ENCODE measurements at places on chromosomes 4 and X. TPM values are rescaled to one million over a fixed set of nuclear protein-coding genes. Genes with fewer than 3 reads are reported as not detected.

Gene ALB
- total RNA-seq = 7.5 TPM

Gene ZMAT1
- 22.8 TPM for total RNA-seq

Gene HGFAC
- 8.8 TPM for total RNA-seq

Gene CYBB
- total RNA-seq = 6.6 TPM

Gene IRS4
- total RNA-seq = 0.63 TPM
